ENCODE measurements at places on chromosomes 3 and 15.

- no peak for DNase-seq
Observed at GRCh38 chr15:48459571-48460442, 128.6 kb downstream of the DUT start.

DNA sequence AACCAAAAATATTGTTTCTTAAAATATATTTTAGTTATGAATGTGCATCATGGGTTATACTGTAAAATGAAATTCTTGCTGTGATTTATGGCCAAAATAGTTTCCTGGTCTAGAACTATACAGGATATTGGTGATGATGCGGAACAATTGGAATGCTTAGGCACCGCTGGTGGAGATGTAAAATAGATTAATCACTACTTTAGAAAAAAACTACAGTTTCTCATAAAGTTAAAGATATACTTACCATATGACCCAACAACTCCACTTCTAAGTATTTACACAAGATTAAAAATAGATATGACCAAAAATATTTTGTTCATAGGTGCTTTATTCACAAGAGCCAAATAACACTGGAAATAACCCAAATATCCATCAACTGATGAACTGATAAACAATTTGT lies 126.7 kb downstream of the TUSC7 start:
- no peak for DNase-seq

GRCh38 chr3:176661432-176661964 lies 535.8 kb downstream of the TBL1XR1 start:
- DNase-seq, result no peak

GRCh38 chr3:148790851-148791735 lies 36.5 kb upstream of the CPB1 start:
- no peak for DNase-seq

DNA sequence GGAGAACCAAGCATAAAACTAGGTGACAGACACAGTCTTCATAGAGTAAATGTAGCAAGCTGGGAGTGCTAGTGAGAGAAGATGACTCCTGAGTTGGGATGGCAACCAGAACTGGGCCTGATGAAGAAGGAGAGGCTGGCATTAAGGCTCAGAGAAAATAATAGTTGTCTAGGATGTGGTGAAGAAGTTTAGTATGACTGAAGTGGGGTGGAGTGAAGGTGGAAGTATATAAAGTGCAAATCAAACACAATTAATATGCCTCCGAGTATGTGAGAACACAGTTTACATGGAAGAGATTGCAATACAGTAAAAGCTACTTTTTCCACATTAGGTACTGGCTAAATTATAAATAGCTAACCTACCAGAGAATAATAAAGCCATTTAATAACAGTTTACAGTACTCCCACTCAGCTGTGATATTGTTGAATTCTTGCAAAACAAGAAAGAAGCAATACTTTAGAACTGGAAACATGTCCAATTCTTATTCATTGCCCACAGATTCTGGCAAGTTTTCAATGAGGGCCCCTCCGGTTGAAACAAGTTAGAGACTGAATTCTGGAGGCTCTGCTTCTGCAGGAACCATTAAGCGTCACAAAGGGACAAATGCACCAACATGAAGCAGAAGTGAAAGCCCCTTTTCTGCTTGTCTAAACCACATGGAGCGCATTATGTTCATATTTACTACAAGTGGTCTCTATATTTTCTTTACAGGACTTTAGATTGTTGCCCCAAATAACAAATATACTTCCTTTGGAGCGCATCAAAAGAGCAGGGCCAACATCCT lies 243.7 kb downstream of the SLC9A9 start:
- DNase-seq, result no peak

DNA sequence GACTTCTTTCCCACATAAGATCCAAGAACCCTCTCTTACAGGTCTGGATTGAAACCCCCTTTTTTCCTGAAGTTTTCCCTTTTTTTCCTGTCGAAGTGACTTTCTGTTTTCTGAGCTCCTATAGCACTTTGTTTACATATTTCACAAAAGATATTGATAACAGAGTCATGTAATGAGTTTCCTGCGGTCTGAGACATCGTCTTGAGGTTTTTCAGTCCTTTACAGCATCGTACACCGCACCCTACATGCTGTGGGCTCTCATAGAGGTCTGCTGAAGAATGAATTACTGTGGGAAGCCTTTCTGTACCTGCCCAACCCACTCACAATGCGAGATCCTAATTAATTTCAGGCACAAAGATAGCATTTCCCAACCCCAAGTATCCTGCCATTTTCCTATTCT lies 53.1 kb downstream of the MCF2L2 start:
- no peak for DNase-seq

GRCh38 chr3:52986049-52986448 lies 59.8 kb downstream of the SFMBT1 start:
- no peak for DNase-seq

DNA sequence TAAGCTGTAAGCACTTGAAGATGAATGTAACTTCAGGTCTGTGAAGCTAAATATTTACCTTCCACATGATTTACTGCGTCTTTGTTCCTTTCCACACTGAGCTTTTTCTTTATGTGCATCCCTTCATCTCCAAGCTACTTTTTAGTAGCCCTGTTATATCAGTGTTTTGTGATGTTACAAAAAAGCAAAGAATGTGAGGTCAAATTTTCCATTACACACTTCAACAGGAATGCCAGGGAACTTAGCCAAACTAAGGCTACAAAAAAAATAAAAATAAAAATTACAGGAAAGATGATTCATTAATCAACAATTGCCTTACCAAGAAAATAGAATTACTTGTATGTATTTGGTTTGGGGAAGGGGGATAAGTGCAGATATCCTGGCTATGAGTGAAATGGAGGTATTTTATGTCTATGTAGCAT lies 73.0 kb downstream of the FILIP1L start:
- no peak for DNase-seq

- no peak for DNase-seq
Observed at GRCh38 chr3:75294124-75294523, 370.0 kb upstream of the FRG2C start.

DNA sequence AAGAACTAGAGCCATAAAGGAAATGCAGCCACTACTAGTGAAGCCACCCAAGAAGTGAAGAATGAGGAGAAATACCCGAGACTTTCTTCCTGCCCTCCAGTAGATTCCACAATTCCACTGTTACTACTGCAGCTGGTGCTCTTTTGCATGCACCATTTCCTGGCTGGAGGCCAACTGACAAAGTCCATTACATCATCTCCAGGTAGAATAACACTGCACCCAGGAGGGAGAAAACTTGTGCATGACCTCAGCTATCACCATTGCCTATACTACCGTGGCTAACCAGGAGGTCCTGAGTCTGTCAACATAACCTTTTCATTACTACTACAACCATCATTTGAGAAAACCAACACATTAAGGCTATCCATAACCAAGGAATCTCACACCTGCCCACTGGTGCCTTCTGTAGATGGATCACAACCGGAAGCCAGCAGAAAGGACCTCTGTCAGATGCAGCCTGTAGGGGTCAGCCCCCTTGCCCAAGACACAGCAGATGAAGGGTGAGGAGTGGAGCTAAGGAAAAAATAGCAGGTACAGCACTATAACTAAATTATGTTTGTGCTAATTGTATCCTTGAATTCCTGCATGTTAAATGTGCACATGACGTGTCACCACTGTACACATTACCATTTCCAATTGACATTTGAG lies 200.8 kb upstream of the C2CD4B start:
- DNase-seq, result no peak

GRCh38 chr3:56303487-56303886 lies 164.8 kb downstream of the ERC2 start:
- no peak for DNase-seq

DNA sequence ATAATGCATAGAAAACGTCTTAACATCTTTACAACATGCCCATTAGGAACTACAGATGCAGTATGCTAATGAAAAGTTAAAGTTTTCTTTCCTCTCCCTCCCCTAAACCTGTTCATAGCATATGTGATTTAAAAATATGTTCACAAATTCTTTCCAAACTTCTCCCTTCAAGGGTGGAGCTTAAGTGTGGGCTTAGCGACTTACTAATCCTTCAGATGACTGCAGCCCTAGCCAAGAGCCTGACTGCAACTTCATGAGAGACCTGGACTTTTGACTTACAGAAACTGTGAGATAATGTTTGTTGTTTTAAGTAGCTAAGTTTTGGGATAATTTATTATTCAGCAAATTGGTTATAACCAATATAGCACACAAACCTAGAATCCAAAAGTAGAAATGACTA lies 22.0 kb upstream of the ANXA2 start:
- DNase-seq, result no peak

- DNase-seq, result no peak
Observed at GRCh38 chr3:43855674-43856299, 165.0 kb downstream of the ABHD5 start.

GRCh38 chr3:72186400-72186855 lies 401.5 kb upstream of the PROK2 start:
- no peak for DNase-seq

- DNase-seq, result no peak
Observed at GRCh38 chr3:53238886-53239285, 16.9 kb downstream of the TKT start.

GRCh38 chr3:157107037-157107436 lies 52.9 kb downstream of the CCNL1 start:
- DNase-seq, result no peak

GRCh38 chr3:128278130-128278529 lies 124.8 kb downstream of the EEFSEC start:
- DNase-seq, result no peak

DNA sequence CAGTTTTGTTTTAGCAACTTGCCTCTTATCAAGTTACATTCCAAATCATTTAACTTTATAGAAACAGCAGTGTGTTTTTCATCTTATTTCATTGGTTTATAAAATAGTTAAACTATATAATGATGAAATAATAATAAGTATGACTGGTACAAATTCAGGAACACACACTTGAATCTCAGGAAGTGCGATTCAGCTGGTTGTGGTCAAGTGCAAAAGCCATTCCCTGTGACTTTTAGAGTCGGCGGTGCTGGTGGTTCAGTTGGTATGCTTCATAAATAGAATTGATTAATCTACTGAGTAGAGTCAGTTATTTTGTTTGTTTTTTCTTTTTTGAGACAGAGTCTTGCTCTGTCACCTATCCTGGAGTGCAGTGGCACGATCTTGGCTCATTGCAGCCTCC lies 22.7 kb downstream of the SACM1L start:
- DNase-seq, result no peak

GRCh38 chr3:170098753-170099152 lies 61.0 kb downstream of the GPR160 start:
- no peak for DNase-seq

- DNase-seq, result no peak
Observed at GRCh38 chr3:168801794-168802193, 706.1 kb upstream of the GOLIM4 start.

DNA sequence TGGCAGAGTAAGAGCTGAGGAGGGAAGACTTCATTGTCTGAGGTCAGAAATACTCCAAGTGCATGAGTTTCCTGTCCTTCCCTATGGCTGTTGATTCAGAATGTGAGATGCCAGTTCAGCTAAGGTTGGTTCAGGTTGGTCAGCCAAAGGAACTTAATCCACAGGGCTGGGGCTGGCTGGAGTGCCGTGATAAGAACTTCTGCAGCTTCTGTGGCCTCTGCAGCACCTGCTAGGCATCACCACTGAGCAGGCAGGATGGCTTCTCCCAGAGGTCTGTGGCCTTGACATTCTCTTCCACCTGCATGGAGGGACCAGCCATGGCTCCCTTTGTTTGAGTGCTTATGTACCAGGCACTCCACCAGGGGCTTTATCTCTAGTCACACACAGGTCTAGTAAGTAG lies 109.5 kb upstream of the PLXNA1 start:
- no peak for DNase-seq

DNA sequence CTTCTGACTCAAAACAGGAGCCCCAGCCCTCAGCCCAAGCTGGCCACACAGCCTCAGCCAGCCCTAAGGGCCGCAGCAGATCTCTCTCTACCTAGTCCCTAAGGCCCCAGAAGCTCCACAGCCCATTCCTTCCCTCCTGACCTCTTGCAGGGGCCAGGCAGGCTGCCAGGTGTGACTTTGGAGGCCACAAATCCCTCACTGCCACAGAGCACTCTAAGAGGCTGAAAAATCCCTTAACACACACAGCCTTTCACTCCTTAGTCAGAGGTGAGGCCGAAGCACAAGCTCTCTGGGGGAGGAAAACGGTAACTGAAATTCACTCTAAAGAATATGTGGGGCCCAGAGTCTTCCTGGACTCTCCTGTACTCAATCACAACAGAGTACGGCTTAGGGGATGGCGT lies 23.3 kb downstream of the LRRC2 start:
- no peak for DNase-seq

GRCh38 chr3:138985932-138986331 lies 20.1 kb downstream of the PRR23A start:
- no peak for DNase-seq

- DNase-seq, result no peak
Observed at GRCh38 chr15:74773731-74774252, 8.1 kb upstream of the CSK start.

- DNase-seq, result no peak
Observed at GRCh38 chr3:105715372-105715771, 153.4 kb downstream of the CBLB start.

DNA sequence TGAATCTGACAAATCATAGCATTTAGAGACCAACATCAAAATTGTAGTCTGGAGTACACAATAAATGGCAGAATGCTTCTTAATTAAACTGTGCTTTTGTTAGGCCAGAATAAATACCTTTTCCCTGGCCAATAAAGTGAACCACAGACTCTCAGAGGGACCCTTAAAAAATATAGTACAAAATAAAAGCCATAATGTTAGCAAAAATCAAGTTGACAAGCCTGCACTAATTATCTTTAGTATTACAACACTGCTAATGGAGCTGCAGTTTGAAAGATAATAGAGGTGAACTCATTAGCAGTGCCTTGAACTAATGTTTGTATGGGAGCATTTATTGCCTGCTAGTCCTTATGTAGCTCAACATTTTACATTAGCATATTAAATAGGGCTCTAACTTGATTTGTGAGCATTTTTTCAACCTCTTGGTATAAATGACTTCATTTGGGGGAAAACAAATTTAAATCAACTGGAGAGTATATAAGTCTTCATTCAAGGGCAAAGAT lies 801.3 kb downstream of the EPHA3 start:
- DNase-seq, result no peak

DNA sequence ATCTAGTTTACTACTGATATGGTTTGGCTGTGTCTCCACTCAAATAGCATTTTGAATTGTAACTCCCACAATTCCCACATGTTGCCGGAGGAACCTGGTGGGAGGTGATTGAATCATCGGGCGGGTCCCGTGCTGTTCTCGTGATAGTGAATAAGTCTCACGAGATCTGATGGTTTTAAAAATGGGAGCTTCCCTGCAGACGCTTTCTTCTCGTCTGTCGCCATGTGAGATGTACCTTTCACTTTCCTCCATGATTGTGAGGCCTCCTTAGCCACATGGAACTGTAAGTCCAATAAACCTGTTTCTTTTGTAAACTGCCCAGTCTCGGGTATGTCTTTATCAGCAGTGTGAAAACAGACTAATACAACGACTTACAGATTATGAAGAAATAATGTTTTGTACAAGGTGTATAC lies 35.6 kb upstream of the PYDC2 start:
- no peak for DNase-seq

DNA sequence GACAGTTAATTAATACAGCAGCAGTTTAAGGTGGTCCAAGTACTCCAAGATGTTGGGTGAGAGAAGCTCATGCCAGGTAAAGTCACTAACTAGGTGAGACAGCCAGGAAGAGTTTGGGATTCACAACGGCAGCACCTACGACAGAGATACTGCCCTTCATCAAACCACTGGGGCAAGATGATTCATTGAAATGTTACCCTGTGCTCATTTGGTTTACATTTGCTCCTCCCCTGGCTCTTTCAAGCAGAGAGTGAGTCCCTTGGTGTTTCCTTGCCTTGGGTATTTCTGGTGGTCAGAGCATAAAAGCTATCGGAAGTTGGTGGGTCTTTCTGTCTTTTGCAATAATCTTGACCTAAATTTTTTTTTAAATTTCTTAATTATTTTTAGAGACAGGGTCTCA lies 19.9 kb upstream of the PDE8A start:
- DNase-seq, result no peak

Data from immature natural killer cell (primary cell).